Suprapubic skin (tissue), 4 donors: ENCODE measurements at places on chromosomes 13 and 19. TPM values are rescaled to one million over a fixed set of nuclear protein-coding genes. Genes with fewer than 3 reads are reported as not detected.

The GRK1 gene
- total RNA-seq: not detected

The ZNF599 gene
- 3.4 TPM for total RNA-seq

The SIGLEC12 gene
- not detected for total RNA-seq

The OR10H1 gene
- total RNA-seq: not detected

DNA sequence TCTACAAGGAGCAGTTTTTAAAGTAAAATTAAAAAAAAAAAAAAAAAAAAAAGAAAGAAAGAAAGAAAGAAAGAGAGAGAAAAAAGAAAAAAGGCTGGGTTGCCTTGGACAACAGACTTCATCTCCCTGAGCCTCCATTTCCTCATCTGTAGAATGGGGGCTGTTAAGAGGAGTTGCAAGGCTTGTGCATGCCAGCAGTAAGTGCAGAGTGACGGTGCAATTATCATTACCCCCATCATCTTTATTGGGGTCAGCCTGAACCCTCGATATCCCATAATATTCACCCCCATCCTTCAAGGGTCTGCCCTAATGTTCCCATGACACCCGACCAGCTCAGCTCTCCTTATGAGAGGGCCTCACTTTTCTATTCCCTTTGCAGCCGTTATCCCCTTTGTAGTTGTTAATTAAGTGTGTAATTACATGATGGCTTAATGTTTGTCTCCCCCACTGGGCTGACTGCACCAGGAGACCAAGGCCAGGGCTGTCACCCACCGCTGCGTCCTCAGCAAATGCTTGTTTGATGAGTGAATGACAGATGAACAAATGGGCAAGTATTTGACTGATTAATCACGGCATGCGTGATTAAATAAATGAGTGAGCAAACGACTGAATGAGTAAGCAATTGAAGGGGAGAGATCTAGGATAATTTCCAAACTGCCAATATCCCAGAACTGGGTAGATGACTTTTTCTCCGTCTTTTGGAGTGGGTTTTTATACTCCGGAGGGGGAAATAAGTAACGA is 10.1 kb downstream of the FOSB start:
- no peak for DNase-seq

DNA sequence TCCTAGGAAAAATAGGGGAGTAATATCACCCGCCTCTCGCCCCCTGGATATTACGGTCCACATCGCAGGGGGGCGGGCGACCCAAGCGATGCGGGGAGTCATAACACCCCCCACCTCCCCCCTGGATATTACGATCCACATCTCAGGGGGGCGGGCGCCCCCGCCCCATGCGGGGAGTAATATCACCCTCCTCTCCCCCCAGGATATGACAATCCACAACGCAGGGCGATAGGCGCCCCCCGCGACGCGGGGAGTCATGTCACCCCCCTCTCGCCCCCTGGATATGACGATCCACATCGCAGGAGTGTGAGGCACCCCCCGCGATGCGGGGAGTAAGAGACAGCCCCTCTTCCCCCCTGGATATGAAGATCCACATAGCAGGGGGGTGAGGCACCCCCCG is 684.4 kb upstream of the PCDH9 start:
- DNase-seq: no peak

- no peak for DNase-seq
Measured at GRCh38 chr13:49063497-49063896, 87.8 kb downstream of the FNDC3A start.

DNA sequence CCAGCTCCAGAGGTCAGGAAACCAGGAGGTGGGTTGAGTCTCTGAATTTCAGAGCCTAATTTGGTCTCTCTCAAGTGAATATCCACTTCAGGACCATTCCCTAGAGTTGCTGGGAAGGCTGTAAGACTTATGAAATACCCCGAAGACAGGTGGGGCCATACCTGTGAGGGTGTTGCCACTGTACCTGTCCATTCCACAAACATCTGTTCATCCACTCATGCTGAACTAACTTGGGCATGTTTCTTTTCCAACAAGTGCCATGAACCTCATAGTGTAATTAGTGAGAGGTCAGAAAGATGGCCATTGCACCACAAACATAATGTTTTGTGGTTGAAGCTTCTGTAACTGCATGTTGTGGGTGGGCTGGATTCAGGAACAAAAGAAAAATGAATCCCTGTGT is 7.8 kb downstream of the ILF3 start:
- no peak for DNase-seq

- no peak for DNase-seq
Measured at GRCh38 chr13:102907886-102908515, 62.2 kb downstream of the ERCC5 start.

- DNase-seq: no peak
Measured at GRCh38 chr19:18761531-18762110, 29.5 kb downstream of the COMP start.

- no peak for DNase-seq
Measured at GRCh38 chr13:97521726-97522125, 87.8 kb downstream of the RAP2A start.

- no peak for DNase-seq
Measured at GRCh38 chr13:73162912-73163911, 104.4 kb downstream of the KLF5 start.

DNA sequence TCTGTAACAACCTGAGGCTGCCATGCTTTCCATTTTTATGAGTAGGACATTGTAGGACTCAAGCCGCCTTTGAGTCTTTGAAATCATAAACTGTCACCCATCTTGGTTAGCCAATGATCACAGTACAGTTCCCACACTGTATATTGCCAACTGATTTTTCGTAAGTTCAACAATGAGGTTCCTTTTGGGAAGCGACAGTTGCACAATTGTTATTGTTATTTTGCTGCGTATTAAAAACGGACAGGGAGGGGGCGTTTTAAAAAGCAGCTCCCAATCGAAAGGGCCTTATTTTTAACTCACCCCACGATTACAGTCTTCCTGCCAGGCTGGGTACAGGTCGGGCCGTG is 601 bp downstream of the SLC46A3 start:
- DNase-seq: no peak

GRCh38 chr19:36707134-36707533 is 19.7 kb downstream of the ZNF567 start:
- no peak for DNase-seq
